Stimulated activated CD4-positive, alpha-beta T cell treated with anti-CD3 and anti-CD28 coated beads, TNF-alpha, amount 100 ng/mL, for 4 hours (primary cell): ENCODE measurements at places on chromosomes 6 and 20.

- DNase-seq, result no peak
Observed at GRCh38 chr6:48979806-48980205, 483.2 kb downstream of the MMUT start.

GRCh38 chr6:13688692-13689196 lies 22.9 kb downstream of the RANBP9 start:
- DNase-seq, result no peak

DNA sequence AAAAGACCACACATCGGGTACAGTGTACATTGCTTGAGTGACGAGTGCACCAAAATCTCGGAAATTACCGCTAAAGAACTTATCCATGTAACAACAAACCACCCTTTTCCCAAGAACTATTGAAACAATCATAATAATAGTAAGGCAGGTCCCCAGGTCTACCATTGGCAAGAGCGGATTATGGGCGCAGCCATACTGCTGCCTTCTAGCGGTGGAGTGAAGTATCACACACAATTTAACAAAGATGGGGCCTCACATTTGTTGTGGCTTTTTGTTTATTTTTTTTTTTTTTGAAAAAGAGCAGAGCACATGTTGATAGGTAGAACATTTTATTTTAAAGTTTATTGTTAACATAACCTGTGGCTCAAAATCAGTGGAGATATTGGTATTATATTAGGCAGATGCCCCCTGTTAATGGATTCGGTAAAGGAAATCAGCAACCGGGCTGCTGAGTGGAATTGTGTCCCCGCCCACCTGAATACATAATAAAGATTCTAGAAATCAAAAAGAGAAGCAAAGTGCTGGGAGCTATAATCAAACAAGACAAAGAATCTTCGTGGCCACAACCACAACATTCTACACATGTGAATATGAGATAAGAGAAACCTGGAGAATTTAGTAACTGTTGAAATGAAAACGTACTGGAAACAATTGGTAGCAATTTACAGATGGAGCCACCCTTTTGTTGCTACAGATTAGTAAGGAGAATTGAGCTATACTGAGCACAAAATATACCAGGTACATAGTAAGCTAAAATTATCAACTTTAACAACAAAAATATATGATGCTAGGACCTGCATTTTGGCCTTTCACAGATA lies 94.2 kb upstream of the EXOC2 start:
- no peak for DNase-seq

- no peak for DNase-seq
Observed at GRCh38 chr6:168381726-168382458, 59.1 kb upstream of the SMOC2 start.

GRCh38 chr6:144090384-144090783 lies 5.0 kb downstream of the SF3B5 start:
- DNase-seq, result no peak

DNA sequence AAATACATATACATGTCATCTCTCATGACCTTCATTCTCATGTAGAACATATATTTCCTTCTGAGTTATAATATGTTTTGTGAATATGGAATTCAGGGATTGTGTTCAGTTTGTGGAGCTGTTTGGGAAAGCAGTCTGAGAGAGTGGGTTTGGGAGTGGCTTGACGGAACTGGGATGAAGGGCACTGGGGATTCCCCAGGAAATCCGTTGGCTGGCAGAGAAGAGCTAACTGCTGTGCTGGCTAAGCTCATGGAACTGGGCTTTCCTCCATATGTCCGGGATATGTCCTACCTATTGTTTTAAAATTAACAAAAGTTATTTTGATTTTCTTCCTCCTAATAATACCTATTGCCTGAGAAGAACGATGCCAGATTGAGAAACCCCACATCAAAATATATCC lies 359.5 kb upstream of the FLRT3 start:
- no peak for DNase-seq

- DNase-seq, result no peak
Observed at GRCh38 chr6:16412171-16412570, 173.8 kb downstream of the GMPR start.

- no peak for DNase-seq
Observed at GRCh38 chr6:153150752-153151440, 19.8 kb upstream of the RGS17 start.

GRCh38 chr20:47558295-47559066 lies 56.8 kb downstream of the NCOA3 start:
- DNase-seq, result no peak

- no peak for DNase-seq
Observed at GRCh38 chr6:39086294-39086693, 28.7 kb downstream of the SAYSD1 start.

- no peak for DNase-seq
Observed at GRCh38 chr6:150741633-150742200, 123.8 kb upstream of the MTHFD1L start.

DNA sequence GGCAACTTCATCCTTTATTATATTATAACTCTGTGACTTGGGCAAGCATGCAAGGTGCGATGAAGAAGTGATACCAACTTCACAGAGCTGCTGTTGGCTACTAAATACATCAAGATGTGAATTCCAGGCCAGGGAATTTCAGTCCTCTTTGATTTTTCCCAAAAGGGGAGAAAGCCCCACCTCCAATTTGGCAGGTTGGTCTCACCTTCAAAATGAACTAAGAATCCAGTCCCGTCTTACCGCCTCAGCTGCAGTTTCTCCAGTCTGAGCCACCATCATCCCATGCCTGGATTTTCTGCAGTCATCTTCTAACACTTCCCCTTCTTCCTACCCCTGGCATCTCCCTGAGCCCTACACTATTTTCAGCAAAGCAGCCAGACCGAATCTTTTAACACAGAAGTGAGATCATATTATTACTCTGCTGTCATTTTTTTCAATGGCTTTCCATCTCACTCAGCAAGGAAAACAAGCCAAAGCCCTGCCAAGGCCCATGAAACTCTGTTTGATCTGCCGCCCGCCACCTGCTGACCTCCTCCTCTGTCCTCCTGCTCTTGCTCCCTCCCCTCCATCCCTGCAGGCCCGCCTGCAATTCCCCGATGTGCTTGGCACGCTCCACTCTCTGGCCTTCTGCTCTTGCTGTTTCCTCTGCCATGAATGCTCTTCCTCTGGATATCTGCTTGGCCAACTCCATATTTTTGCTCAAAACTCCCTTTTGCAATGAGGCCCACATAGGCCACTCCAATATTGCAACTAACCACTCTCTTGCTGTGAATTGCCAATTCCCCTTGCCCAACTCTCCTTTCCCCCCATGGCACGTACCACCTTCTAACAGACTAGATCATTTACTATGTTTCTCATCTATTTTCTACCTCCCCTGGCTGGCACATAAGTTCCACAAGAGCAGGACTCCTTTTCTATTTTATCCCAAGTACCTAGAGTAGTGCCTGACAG lies 46.0 kb upstream of the TAGAP start:
- DNase-seq, result no peak

GRCh38 chr6:106637717-106638341 lies 8.5 kb downstream of the QRSL1 start:
- no peak for DNase-seq

DNA sequence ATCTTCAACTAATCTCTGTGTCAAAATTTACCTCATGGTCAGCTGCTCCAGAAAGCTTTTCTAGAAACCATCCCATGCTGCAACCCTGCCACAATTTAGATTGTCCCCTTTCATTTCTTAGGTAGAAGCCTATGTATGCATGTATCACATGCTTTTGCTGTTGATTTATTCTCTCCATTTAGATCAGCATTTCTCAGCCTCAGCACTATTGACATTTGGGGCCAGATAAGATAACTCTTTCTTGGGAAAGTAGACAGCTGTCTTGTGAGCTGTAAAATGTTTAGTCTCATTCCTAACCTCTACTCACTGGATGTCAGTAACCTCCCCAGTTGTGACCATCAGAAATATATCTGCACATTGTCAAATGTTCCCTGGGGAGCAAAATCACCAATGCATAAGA lies 99.0 kb downstream of the PLCB1 start:
- no peak for DNase-seq

DNA sequence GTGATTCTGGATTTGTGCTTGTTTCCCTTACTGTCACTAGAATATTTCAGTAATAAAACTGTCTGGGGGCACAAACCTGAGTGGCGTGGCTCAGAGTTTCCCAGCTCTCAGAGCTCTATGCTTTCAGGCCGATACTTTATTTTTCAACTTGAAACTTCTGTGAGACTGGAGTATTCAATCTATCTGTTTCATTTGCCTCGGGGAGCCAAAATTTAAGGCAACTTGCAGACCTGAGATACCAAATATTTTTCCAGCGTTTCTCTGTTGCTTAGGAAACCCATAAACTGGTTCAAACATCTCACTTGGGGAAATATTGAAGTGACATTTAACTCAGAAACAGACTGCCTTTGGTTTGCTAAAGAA lies 74.7 kb downstream of the SOBP start:
- no peak for DNase-seq

GRCh38 chr20:19761326-19761725 lies 3.3 kb downstream of the RIN2 start:
- DNase-seq, result no peak

- DNase-seq, result no peak
Observed at GRCh38 chr6:13834790-13835189, 20.4 kb upstream of the MCUR1 start.

- DNase-seq, result no peak
Observed at GRCh38 chr6:118869350-118869749, 24.6 kb upstream of the ASF1A start.

GRCh38 chr20:46142124-46142523 lies 24.0 kb downstream of the CD40 start:
- no peak for DNase-seq

DNA sequence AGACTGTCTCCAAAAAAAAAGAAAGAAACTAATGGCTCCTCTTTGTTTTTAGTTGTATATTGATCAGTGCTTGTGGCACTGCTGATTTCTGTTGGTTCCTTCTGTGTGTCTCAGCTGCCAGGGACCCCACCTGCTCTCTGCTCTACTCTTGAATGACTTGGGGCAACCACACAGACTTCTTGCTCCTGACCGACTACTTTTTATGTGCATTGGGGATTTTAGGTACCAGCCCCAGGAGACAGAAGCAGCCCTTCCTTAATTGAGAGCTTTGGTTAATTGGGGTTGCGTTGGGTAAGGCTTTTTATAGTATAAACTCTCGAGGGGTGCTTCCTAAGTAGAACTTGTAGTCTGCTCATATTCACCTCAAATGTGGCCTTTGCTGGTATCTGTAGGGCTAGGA lies 6.9 kb downstream of the STK35 start:
- DNase-seq, result no peak

DNA sequence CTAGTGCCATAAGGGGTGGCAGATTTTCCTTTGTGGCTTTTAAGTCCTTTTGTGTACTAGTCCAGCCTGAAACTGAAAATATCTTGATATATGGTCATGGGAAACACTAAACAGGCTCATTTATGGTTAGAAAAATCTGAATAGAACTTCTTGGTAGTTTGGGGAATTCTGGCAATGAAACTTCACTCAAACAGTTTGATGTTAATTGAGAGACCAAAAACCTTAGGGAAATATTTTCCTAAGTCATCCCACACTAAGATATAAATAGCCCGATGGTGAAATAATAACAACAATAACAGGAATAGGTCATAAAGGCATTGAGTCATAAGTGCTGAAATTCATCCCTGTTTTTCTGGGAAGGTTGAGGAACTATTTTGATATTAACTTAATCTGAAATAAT lies 146.2 kb upstream of the SMLR1 start:
- no peak for DNase-seq

DNA sequence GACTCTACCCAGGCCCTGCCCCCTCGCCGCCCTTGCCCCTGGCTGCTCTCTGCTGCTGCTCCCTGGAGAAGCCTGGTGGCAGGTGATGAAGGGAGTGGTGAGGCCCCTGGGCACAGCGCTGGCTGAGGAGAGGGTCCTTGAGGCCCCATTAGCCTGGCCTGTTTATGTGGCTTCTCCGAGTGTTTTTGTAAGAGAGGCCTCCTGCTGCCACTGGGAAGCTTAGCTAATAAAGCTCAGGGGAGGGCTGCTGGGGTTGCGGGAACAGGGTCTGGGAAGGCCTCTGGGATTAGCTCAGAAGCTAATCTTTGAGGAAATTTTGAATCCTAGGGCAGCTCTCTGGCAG lies 15.5 kb downstream of the EBF4 start:
- DNase-seq, result no peak

- no peak for DNase-seq
Observed at GRCh38 chr6:167786853-167787675, 39.6 kb upstream of the AFDN start.

DNA sequence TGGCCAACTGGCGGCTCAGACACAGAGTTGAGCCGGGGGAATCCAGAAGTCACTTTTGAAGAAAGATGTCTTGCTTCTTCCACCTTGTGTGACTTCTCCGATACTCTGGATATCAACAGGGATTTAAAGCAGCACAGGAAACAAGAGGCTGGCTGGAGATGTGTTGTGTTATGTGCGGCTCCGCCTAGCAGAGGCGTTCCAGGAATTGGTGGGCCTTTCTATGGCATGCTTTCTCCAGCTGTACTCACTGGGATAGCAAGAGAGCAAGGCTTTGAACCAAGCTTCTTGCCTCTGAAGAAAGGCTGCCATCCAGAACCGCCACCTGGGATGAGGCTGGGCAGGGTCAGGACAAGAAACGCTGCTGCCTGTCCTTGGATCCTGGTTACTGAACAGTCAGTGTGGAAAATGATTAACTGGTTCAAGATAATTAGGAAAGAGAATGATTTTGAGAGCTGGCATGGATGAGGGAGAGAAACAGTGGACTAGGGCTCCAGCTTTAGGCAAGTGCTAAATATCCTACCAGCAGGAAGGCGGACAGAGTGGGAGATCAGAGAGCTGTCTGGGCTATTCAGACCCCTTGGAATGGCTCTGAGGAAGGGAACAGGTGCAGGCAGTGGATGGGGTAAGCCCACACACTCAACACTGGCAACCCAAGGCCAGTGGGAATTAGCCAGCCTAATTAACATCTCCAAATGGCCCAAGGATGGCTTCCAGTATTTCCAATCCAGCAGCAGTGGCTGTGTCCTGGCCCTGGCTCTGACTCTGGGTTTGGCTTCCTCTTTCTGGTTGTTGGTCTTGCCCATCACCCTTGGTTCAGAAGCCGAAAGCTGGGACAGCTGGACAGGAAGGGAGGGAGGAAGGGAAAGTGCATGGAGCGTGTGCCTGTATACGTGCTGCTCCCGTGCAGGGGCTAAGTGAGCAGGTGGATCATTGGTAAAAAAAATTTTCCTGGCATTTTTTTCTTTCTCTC lies 31.9 kb downstream of the INSM1 start:
- no peak for DNase-seq

GRCh38 chr6:40466986-40467539 lies 120.1 kb downstream of the LRFN2 start:
- no peak for DNase-seq

- no peak for DNase-seq
Observed at GRCh38 chr6:136846046-136846445, 23.7 kb downstream of the PEX7 start.

DNA sequence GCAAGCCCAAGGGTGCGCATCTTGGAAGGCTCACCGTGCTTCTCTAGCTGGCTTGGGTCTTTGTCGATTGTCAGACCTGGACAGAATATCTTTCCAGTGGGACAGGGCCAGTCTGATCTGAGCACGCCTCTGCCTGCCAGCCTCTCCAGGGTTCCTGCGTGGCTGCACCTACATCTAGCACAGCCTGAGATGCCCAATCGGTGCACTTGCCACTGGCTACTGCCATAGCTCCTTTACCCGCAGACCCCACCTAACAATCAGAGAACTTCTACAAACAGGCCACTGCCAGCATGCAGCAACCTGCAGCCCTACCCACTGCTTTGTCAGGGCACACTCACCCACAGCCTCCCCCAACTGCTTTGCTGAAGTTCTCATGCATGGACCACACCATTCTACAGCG lies 56.7 kb upstream of the PHACTR3 start:
- DNase-seq, result no peak
